Keratinocyte (primary cell): ENCODE measurements at places on chromosomes 3 and 15.

- H3K4me1 ChIP-seq: peaks cover 18% of the 10 kb centered on the region
- H3K4me3 ChIP-seq: no peak overlapping the region
- H3K36me3 ChIP-seq: no peaks in the 10 kb centered on the region
- H3K27ac ChIP-seq: no peak overlapping the region
- DNase-seq: no peak
- H3K27me3 ChIP-seq: no peaks in the 10 kb centered on the region
Measured at GRCh38 chr3:123807820-123808219, 76.3 kb downstream of the MYLK start.

GRCh38 chr3:177615015-177615414, 417.7 kb upstream of the TBL1XR1 start:
- no peak overlapping the region for H3K4me3 ChIP-seq
- no peaks in the 10 kb centered on the region for H3K27me3 ChIP-seq
- no peak for DNase-seq
- no peak overlapping the region for H3K27ac ChIP-seq
- no peaks in the 10 kb centered on the region for H3K36me3 ChIP-seq
- H3K4me1 ChIP-seq: peaks cover 10% of the 10 kb centered on the region

DNA sequence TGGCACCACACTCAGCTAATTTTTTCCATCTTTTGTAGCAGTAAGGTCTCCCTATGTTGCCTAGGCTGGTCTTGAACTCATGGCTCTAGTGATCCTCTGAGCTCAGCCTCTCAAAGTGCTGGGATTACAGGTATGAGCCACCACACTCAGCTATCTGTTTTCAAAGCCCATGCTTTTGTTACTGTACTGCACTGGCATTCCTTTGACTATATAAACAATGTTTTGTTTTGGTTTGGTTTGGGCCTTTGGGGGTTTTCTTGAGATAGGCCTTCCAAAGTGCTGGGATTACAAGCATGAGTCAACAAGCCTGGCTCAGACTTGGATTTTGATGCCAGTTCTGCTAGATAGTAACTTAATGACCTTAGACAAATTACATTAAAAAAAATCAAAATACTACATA, 89.7 kb upstream of the GK5 start:
- no peaks in the 10 kb centered on the region for H3K27me3 ChIP-seq
- H3K27ac ChIP-seq: no peak overlapping the region
- DNase-seq: no peak
- no peaks in the 10 kb centered on the region for H3K4me1 ChIP-seq

DNA sequence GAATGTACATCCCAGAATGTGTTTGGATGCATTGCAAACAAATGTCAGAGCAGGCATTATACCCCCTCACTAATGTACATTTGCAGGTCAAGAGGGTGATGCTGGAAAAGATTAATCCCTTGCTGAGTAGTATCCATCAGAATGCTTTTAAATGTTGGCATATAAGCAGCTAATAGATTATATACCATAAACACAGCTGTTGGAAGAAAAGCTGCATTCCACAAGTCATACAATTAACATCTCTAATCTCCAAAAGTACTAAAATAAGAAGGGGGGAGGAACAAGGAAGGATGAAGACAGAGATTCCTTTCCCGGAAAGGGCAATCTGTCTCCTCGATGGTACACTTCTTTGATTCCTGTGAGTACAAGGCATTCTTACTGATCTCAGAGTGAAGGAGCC, 445.7 kb upstream of the CDIN1 start:
- no peaks in the 10 kb centered on the region for H3K36me3 ChIP-seq
- no peak for DNase-seq
- H3K27ac ChIP-seq: no peak overlapping the region
- no peak overlapping the region for H3K4me3 ChIP-seq

DNA sequence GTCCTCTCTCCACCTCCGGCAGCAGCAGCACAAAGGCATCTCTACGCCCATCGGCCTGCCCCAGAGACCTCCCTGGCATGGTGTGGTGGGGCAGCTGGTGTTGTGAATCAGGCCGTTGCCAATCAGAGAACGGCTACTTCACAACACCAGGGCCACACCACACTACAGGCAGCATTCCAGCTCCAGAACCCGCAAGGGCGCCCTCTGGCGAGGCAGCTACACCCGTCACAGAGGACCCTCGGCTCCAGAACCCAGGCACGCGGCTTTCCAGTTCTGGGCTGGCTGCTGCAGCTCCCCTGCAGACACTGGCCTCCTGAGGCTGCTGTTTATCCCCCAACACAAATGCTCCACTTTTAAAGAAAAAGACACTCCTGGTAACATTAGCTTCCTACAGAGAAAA, 127.5 kb upstream of the TOPAZ1 start:
- no peaks in the 10 kb centered on the region for H3K36me3 ChIP-seq
- no peak overlapping the region for H3K27ac ChIP-seq
- peaks cover 12% of the 10 kb centered on the region for H3K4me1 ChIP-seq
- H3K27me3 ChIP-seq: no peaks in the 10 kb centered on the region

- no peaks in the 10 kb centered on the region for H3K4me1 ChIP-seq
- no peaks in the 10 kb centered on the region for H3K27me3 ChIP-seq
- DNase-seq: no peak
- H3K4me3 ChIP-seq: no peak overlapping the region
- H3K27ac ChIP-seq: no peak overlapping the region
Measured at GRCh38 chr15:56484287-56484686, 19.4 kb upstream of the MNS1 start.

DNA sequence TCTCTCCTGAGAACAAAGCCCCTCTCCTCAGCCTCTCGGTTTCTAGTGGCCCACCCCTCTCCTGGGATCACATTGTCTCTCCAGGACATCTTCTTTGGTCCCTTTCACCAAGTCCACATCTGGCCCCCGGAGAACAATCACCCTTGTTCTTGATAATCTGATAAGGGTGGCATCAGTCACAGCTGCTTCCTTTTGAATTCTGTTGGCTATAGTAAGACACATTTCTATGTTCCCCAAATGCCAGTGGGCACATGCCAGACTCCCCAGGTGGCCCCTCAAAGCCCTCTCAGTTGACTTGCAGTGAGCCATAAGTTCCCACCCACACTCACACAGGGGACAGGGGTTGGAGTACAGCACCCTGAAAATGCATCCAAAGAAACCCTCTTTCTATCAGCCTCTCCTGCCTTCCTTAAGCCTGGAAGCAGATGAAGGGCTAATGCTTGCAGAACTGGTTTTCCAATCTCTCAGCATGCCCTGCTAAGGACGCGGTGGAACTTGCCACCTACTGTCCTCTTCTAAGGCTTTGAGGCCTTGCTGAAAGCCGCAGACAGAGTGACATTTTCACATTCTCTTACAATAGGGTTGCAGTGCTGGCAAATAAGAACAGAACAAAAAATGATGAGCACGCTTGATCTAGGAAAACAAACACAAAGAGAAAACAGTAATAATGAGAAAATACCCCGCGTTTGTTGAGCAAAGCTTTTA, 101.3 kb upstream of the SLCO3A1 start:
- H3K4me3 ChIP-seq: no peak overlapping the region
- no peaks in the 10 kb centered on the region for H3K36me3 ChIP-seq
- H3K27me3 ChIP-seq: no peaks in the 10 kb centered on the region
- H3K27ac ChIP-seq: no peak overlapping the region

GRCh38 chr3:80696280-80696679, 928.5 kb upstream of the ROBO1 start:
- no peak overlapping the region for H3K27ac ChIP-seq
- no peak for DNase-seq
- no peaks in the 10 kb centered on the region for H3K27me3 ChIP-seq
- H3K4me3 ChIP-seq: no peak overlapping the region

- no peaks in the 10 kb centered on the region for H3K27me3 ChIP-seq
- H3K36me3 ChIP-seq: no peaks in the 10 kb centered on the region
- DNase-seq: no peak
- no peaks in the 10 kb centered on the region for H3K4me1 ChIP-seq
- H3K27ac ChIP-seq: no peak overlapping the region
Measured at GRCh38 chr3:139473155-139473771, 3.1 kb downstream of the RBP2 start.

DNA sequence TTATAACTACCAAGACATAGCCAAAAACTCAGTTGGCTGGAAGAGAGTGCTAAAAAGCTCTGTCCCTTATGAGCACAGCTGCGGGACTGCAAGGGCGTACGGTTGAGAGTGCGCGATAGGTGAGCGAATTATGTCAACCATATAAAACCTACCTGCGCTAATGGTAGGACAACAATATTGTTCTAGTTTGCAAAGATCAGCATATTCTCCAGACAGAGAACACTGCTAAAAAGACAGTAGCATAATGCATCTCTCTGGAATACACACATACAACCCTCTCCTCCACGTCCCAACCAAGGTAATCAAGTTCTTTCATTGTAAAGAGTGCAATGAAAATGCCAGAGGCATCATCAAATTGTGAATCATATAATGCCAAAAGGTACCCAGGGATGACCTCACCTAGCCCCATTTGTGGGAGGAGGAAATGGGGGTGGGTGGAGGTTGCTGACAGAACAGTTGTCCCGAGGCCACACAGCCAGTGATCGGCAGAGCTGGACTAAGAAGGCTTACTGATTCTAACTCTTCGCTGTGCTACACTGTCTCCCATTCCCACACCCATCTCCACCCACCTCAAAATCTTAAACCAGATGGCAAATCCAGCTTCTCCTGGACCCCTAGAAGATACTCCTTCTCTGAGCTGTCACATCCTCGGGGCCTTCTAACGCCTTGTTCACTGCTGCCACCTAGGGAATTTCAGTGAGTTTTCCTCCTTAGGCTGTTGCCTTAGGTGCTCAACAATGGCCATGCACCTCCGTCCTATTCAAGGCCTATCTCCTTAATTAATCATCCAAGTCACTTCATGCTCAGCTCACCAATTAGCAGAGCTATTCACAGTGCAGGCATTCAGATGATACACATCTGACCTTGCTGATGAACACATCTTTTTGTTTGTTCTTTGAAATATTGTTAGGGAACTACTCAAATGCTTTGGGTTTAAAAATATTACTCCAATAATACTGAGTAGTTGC, 60.7 kb downstream of the RPL22L1 start:
- H3K27me3 ChIP-seq: no peaks in the 10 kb centered on the region
- peak; percentile 77 for DNase-seq
- H3K4me3 ChIP-seq: no peak overlapping the region
- peak overlapping the region; percentile 46 for H3K27ac ChIP-seq
- no peaks in the 10 kb centered on the region for H3K36me3 ChIP-seq
- H3K4me1 ChIP-seq: peaks cover 42% of the 10 kb centered on the region

GRCh38 chr15:27589260-27589659, 509.9 kb downstream of the OCA2 start:
- no peak overlapping the region for H3K4me3 ChIP-seq
- no peaks in the 10 kb centered on the region for H3K36me3 ChIP-seq
- H3K27ac ChIP-seq: no peak overlapping the region
- H3K27me3 ChIP-seq: no peaks in the 10 kb centered on the region

GRCh38 chr15:70818580-70818979, 35.4 kb downstream of the LARP6 start:
- no peaks in the 10 kb centered on the region for H3K36me3 ChIP-seq
- H3K27ac ChIP-seq: no peak overlapping the region
- H3K27me3 ChIP-seq: no peaks in the 10 kb centered on the region
- no peaks in the 10 kb centered on the region for H3K4me1 ChIP-seq
- no peak overlapping the region for H3K4me3 ChIP-seq
- DNase-seq: no peak

DNA sequence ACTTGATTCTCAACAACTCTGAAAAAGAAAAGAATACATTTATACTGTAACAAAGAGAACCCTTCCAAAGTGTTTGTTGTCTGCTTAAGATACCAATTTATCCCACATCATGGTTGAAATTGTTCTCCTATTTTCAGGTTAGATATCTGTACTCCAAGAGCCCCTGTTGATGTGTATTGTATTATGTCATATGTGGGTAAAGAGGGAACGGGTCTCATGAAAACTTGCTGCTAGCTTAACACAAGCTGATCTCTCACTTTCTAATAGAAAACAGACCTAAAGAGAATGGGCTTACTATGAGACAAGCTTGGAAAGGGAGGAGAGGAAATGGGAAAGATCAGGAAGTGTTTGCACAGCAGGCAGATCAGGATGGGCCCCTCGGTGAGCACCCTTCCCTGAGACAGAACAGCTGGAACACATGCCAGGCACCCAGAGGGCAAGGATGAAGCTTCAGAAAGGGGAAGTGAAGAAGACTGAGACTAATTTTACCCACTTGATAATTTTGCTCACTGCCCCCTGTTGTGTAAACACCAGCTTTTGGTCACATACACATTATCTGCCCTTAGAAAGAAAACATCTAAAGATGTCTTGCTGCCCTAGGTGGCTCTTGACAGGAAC, 747.9 kb upstream of the CCDC54 start:
- no peak for DNase-seq
- H3K36me3 ChIP-seq: no peaks in the 10 kb centered on the region
- H3K27ac ChIP-seq: no peak overlapping the region
- H3K27me3 ChIP-seq: no peaks in the 10 kb centered on the region
- H3K4me1 ChIP-seq: no peaks in the 10 kb centered on the region

DNA sequence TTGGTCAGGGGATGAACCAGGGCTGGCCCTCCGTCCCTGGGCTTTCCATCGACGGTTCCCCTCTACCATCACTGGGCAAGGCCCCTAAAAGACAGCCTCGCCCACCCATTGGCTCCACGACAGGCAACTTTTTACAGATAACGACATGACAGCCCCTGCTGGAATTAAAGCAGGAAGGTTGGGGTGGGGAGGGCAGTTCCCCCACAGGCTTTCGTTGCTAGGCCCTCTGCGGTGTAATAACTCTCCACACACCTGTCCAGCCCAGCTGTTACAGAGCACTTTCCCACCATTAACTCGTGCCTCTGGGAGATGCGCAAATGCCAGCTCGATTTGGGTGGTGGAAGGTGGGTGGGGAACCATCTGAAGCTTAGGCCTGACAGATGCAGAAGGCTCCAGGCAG, 264.2 kb upstream of the TLE3 start:
- H3K27ac ChIP-seq: no peak overlapping the region
- peaks cover 23% of the 10 kb centered on the region for H3K27me3 ChIP-seq
- H3K36me3 ChIP-seq: no peaks in the 10 kb centered on the region
- DNase-seq: no peak
- H3K4me3 ChIP-seq: no peak overlapping the region

GRCh38 chr3:165643425-165643824, 193.8 kb downstream of the BCHE start:
- H3K27me3 ChIP-seq: no peaks in the 10 kb centered on the region
- no peaks in the 10 kb centered on the region for H3K36me3 ChIP-seq
- peak; percentile 2 for DNase-seq
- peaks cover 11% of the 10 kb centered on the region for H3K4me1 ChIP-seq
- H3K4me3 ChIP-seq: no peak overlapping the region
- H3K27ac ChIP-seq: peak overlapping the region; percentile 45

DNA sequence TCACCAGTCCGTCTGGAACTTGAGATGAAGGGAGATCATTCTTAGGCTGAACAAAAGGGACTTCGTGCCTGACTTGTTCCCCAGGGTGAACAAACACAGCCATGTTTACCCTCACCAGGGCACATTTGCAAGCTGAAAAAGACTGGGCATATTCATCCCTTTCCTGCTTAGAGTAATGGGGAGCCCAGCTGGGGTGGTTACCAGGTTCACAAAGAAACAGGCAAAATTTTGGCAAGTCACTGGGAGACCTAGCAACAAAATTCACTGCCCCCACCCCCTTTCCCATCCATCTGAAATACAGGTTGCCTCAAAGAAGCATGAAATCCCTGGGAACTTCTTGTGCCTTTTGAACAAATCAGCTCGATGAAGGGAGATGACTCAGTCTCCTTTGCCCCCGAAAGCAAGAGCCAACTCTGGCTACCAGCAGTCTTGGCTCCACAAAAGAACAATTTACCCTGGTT, 775.0 kb downstream of the SQOR start:
- H3K4me3 ChIP-seq: no peak overlapping the region
- H3K36me3 ChIP-seq: no peaks in the 10 kb centered on the region
- H3K27ac ChIP-seq: no peak overlapping the region
- no peaks in the 10 kb centered on the region for H3K4me1 ChIP-seq
- no peak for DNase-seq

- H3K4me3 ChIP-seq: no peak overlapping the region
- no peak overlapping the region for H3K27ac ChIP-seq
- no peaks in the 10 kb centered on the region for H3K27me3 ChIP-seq
Measured at GRCh38 chr3:108092501-108092900, 1.7 kb upstream of the CD47 start.

GRCh38 chr3:185537369-185537970, 14.9 kb downstream of the LIPH start:
- H3K27ac ChIP-seq: peak overlapping the region; percentile 28
- no peaks in the 10 kb centered on the region for H3K27me3 ChIP-seq
- H3K36me3 ChIP-seq: no peaks in the 10 kb centered on the region
